ENCODE measurements at places on chromosomes 4 and X.

DNA sequence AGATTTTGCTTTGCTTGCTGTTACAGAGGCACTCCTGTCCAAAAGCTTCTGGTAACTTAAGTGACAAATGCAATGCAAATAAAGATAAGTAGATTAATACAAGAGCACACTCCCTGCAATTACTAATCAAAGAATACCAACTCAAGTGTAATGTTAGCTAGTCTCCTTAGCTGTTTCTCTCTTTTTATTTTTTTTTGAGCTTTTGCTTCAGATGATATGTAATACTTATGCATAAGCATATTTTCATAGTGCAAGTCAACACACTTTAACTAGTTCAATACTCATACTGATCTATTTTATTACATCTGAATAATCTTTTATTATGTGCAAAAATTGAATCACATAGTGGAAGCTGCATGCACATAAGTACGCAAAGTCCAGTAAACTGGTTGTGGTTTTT is 2.7 kb downstream of the SLC7A11 start:
- no peak for DNase-seq

- DNase-seq = no peak
Observed at GRCh38 chr4:41683326-41683725, 65.2 kb downstream of the PHOX2B start.

DNA sequence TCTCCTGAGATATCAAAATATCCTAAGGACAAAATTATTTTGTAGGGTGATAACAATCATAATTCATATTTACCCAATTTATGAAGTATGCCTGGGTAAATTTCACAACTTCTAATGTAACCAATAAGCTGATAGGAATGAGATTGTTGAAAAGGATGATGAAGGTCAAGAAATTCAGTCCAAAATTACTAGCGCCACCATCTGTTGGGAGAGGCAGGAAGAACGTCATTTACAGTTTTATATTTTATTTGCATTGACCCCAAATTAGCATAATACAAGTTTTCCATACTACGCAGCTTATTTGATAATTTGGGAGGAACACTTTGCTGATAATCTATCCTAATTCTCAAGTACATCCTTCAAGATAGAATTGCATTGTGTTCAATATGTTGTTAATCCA is 78.7 kb downstream of the ATP8A1 start:
- no peak for DNase-seq

DNA sequence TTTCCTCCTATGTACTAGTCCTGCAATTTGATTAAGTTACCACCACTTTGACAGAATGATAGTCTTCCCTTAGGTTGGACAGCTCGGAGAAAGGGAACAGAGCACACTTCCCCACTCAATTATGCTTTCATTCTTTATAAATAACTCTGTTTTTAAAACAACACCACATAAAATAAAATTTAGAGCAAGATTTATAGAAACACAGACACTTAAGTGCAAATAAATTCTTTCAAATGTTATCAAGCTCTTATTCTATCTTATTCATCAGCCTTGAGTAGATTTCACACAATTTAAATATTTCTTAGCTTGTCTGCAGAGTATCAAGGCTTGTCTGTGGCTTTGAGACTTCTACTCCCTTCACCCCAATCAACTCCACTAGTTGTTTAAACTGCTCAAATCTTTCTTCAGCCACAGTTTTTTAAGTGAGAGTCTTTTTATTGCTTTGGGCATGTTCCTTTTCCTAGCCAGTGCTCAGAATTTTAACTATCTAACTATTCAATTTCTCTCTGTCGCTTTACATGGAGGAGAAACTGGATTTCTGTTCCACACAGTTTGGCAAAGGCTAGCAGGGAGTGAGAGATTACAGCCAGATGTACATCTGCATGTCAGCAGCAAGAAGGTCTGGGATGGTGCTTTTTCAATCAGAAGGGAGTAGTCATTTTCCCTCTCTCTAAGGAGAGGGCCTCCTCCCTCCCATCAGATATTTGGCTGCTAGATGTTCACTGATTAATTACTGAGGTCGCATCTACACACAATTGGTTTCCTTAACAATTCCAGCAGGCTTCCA is 53.1 kb upstream of the PLAC1 start:
- DNase-seq = no peak

DNA sequence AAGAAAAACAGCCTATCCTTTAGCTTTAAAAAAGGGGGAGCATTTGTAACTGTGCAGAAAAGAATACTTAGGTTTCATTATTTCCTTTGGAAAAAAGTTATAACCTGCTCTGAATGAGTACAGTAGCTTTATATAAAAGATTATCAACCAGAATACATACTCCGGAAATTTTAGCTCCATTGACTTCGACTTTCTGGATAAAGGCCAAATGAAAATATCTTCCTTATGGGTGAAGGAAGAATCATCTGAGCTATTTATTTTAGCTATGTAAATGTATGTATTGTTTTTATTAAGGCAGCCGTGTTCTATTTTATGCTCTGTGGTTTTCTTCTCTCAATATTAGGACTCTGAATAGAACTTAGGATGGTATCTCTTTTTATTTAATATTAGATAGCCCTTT is 69.0 kb upstream of the ETNPPL start:
- no peak for DNase-seq

GRCh38 chrX:129746557-129747470 is 8.0 kb downstream of the XPNPEP2 start:
- no peak for DNase-seq

DNA sequence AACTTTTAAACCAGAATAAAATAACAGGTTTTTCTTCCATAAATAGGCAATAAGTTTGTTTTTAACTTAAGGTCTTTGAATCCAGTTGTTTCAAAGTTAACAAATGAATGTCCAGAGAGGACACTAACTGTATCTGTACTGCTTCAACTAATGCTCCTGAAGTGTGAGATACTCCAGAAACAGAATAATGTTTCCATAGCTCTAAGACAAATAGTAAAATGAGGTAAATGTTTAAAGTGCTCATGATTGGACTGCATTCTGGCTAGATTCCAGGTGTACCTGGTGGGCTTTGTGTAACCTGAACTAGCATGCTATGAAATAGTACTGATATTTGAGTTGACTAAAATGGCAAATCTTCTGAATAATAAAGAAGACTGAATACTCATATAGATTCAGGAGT is 51.7 kb downstream of the METTL14 start:
- no peak for DNase-seq

DNA sequence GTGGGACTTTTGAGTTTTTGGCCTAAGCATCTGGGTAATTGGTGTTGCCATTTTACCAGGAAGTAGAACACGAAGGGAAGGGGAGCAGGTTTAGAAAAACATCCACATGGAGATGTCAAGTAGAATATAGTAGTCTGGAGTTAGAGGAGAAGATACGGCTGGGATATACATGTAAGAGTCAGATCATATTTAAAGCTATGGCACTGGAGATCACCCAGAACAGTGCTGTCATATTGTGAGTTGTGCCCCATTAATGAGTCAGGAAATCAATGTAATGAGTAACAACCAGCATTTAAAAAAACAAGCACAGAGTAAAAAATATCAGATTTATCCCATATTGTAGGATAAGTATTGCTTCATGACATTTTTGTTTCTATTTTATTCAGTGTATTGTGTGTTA is 4.2 kb downstream of the GSTCD start:
- DNase-seq = no peak

GRCh38 chr4:4968161-4968725 is 51.0 kb downstream of the CYTL1 start:
- DNase-seq = no peak

Data from right lung (tissue), 10 donors.